ENCODE measurements at places on chromosomes 13 and 19. TPM values are rescaled to one million over a fixed set of nuclear protein-coding genes. Genes with fewer than 3 reads are reported as not detected.

GRCh38 chr19:4910594-4911281 lies 1.4 kb downstream of the UHRF1 start:
- H3K4me3 ChIP-seq = peak overlapping the region; percentile 57
- H3K27ac ChIP-seq = no peak overlapping the region
- DNase-seq = no peak
- H3K36me3 ChIP-seq = no peaks in the 10 kb centered on the region
- H3K27me3 ChIP-seq = peaks cover 5% of the 10 kb centered on the region
- H3K4me1 ChIP-seq = peaks cover 26% of the 10 kb centered on the region

Gene GIPC1
- total RNA-seq = 97.7 TPM

DNA sequence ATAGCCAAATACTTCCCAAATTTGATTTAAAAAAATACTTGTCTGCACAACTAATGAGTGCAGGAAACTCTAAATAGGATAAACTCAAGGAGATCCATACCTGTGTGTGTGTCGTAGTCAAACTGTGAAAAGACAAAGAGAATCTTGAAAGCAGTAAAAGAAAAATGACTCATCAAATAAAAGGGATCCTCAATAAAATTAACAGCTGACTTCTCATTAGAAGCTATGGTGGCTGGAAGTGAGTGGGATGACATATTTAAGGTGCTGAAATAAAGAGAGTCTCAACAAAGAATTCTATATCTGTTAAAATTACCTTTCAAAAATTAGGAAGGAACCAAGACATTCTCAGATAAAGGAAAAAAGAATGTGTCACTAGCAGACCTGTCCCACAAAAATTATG lies 13.7 kb downstream of the RNASEH2B start:
- H3K4me1 ChIP-seq = peaks cover under 1% of the 10 kb centered on the region
- no peaks in the 10 kb centered on the region for H3K36me3 ChIP-seq
- H3K27ac ChIP-seq = no peak overlapping the region
- no peak overlapping the region for H3K4me3 ChIP-seq

- DNase-seq = no peak
- H3K36me3 ChIP-seq = no peaks in the 10 kb centered on the region
- H3K27ac ChIP-seq = no peak overlapping the region
- H3K4me3 ChIP-seq = no peak overlapping the region
- no peaks in the 10 kb centered on the region for H3K27me3 ChIP-seq
These were observed 361.1 kb upstream of the SLITRK1 start for GRCh38 chr13:84243340-84243739.

DNA sequence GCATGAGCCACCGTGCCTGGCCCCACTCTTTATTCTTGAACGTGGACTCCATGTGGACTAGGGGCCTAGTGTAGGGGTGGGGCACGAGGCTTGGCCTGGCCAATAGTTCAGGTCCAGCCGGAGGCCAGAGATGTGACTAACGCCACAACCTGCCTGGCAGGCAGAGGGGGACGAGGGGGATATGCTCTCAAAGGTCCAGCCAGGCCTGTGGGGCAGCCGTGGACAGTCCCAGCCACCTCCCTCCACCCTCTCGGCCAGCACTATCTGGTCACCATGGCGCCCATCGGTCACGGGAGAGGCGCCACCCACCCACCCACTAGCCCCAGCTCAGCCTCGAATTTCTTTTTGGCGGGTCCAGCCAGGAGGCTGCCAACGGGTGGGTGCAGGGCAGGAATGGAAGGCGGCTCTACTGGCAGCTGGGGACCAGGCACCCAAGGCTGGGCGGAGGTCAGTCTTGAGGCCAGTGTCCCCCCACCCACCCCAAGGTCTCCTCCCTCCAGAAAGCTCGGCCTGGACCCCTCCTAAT lies 2.2 kb upstream of the CERS1 start:
- H3K36me3 ChIP-seq = peaks cover 32% of the 10 kb centered on the region
- H3K4me1 ChIP-seq = peaks cover 3% of the 10 kb centered on the region
- DNase-seq = no peak
- H3K27me3 ChIP-seq = peaks cover 24% of the 10 kb centered on the region
- no peak overlapping the region for H3K27ac ChIP-seq
- no peak overlapping the region for H3K4me3 ChIP-seq

Gene PPP1R12C
- total RNA-seq = 120 TPM

DNA sequence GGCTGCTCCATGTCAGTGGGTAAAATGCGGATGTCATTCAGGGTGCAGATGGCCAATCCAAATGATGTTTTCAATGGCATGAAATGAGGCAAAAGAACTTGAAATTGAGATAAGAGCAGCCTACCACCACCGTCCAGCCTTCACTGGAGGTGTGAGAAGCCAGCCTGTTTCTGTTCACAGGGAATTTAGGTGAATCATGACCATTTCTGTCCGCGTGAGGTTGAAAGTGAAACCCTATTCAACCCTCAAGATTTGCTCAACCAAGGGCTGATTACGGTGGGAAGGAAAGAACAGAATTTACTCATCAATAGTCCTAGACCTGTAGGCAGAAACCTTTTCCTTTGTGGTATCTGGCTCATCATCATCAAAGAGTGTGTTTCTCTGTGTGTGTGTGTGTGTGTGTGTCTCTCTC lies 370.7 kb downstream of the COG6 start:
- DNase-seq = no peak
- H3K4me1 ChIP-seq = no peaks in the 10 kb centered on the region
- H3K36me3 ChIP-seq = no peaks in the 10 kb centered on the region
- no peak overlapping the region for H3K27ac ChIP-seq

Gene KLK15
- total RNA-seq = not detected

Gene LAIR1
- 87.8 TPM for total RNA-seq

- H3K27me3 ChIP-seq = no peaks in the 10 kb centered on the region
- H3K4me3 ChIP-seq = no peak overlapping the region
- H3K36me3 ChIP-seq = no peaks in the 10 kb centered on the region
- no peak for DNase-seq
These were observed 14.0 kb downstream of the CEACAM16 start for GRCh38 chr19:44712864-44713515.

GRCh38 chr13:73467125-73467524 lies 408.3 kb downstream of the KLF5 start:
- no peak for DNase-seq
- no peak overlapping the region for H3K27ac ChIP-seq
- H3K4me1 ChIP-seq = no peaks in the 10 kb centered on the region
- H3K4me3 ChIP-seq = no peak overlapping the region
- H3K27me3 ChIP-seq = no peaks in the 10 kb centered on the region

DNA sequence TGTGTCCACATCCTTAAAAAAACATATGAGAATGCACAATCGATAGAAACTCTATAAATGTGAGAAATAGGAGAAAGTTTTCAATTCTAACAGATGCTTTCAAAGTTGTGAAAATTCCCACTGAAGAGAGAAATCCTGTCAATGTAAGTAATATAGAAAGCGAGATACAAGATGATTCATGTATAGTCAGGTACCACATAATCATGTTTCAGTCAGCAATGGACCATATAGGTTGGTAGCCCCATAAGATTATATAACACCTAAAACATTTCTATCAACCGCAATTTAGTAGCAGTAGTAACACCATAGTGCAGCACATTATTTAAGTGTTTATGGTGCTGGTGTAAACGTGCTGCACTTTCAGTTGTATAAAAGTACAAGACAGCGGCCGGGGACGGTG lies 18.5 kb downstream of the ZNF791 start:
- H3K27ac ChIP-seq = no peak overlapping the region
- no peaks in the 10 kb centered on the region for H3K27me3 ChIP-seq
- no peaks in the 10 kb centered on the region for H3K4me1 ChIP-seq
- no peak for DNase-seq
- H3K36me3 ChIP-seq = peaks cover 57% of the 10 kb centered on the region

- no peak for DNase-seq
- no peaks in the 10 kb centered on the region for H3K36me3 ChIP-seq
- no peaks in the 10 kb centered on the region for H3K27me3 ChIP-seq
- no peaks in the 10 kb centered on the region for H3K4me1 ChIP-seq
These were observed 1586.1 kb downstream of the OLFM4 start for GRCh38 chr13:54614726-54615125.

- H3K4me3 ChIP-seq = peak overlapping the region; percentile 84
- H3K36me3 ChIP-seq = no peaks in the 10 kb centered on the region
- peaks cover 23% of the 10 kb centered on the region for H3K4me1 ChIP-seq
- no peaks in the 10 kb centered on the region for H3K27me3 ChIP-seq
- peak overlapping the region; percentile 67 for H3K27ac ChIP-seq
These were observed 1.3 kb downstream of the HCST start for GRCh38 chr19:35903550-35904179.

Gene S1PR5
- 2.1 TPM for total RNA-seq

- H3K27me3 ChIP-seq = no peaks in the 10 kb centered on the region
- no peak overlapping the region for H3K27ac ChIP-seq
- no peak for DNase-seq
- H3K4me1 ChIP-seq = no peaks in the 10 kb centered on the region
- no peak overlapping the region for H3K4me3 ChIP-seq
- no peaks in the 10 kb centered on the region for H3K36me3 ChIP-seq
These were observed 26.4 kb upstream of the ADGRE2 start for GRCh38 chr19:14804765-14805164.

DNA sequence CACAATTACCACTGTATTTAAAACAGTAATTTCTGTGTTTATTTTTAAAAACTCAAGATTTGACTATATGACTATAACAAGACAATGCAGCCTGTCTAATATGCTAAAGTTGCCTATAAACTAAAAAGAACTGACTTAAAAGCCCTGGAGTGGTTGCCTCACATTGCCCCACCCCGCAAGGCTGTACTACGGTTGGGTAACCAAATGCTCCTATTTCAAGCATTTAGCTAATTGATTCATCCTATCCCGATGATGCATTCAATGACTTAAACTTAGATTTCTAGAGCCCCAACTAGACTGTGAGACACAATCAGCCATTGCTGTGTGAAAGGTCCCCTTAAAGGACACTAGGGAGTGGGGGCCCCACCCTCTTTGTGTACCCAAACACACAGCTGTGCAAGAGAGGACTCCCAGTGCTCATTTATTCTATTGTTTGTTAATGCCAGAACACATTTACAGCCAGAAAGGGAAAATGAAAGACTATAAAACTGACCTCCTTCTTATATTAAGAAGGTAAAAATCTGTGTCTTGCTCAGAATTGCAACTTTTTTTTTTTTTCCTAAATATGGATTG lies 66.9 kb downstream of the MIPEP start:
- no peaks in the 10 kb centered on the region for H3K27me3 ChIP-seq
- no peaks in the 10 kb centered on the region for H3K4me1 ChIP-seq
- no peaks in the 10 kb centered on the region for H3K36me3 ChIP-seq
- DNase-seq = no peak

Gene KASH5
- total RNA-seq = 2.2 TPM

DNA sequence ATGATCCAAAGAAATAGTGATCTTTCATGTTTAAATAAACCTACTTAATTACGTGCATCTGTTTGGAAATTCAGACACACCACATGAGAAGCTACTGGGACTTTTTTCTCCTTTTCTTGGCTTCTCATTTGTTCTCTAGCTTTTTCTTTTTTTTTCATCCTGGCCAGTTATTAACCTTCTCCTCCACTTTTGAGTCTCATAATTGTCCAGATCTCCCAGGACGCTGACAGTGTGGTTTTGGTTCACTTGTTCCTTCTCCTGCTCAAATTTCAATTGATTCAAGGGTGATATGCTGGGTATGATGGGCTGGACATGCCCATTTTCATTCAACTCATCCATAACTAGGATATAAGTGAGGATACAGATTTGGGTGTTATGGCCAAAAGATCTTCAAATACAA lies 152.3 kb downstream of the TM9SF2 start:
- no peak for DNase-seq
- no peaks in the 10 kb centered on the region for H3K36me3 ChIP-seq
- peaks cover 4% of the 10 kb centered on the region for H3K4me1 ChIP-seq
- H3K4me3 ChIP-seq = no peak overlapping the region

- H3K27me3 ChIP-seq = no peaks in the 10 kb centered on the region
- H3K4me3 ChIP-seq = no peak overlapping the region
- H3K36me3 ChIP-seq = no peaks in the 10 kb centered on the region
- DNase-seq = no peak
These were observed 431.7 kb downstream of the EFNB2 start for GRCh38 chr13:106103779-106104178.

- DNase-seq = no peak
- H3K4me3 ChIP-seq = no peak overlapping the region
- no peaks in the 10 kb centered on the region for H3K4me1 ChIP-seq
- H3K36me3 ChIP-seq = no peaks in the 10 kb centered on the region
- H3K27me3 ChIP-seq = no peaks in the 10 kb centered on the region
- no peak overlapping the region for H3K27ac ChIP-seq
These were observed 496.2 kb upstream of the KLHL1 start for GRCh38 chr13:70604448-70604847.

GRCh38 chr19:28686756-28687155 lies 526.2 kb downstream of the UQCRFS1 start:
- H3K4me1 ChIP-seq = no peaks in the 10 kb centered on the region
- no peaks in the 10 kb centered on the region for H3K27me3 ChIP-seq
- H3K36me3 ChIP-seq = no peaks in the 10 kb centered on the region
- no peak overlapping the region for H3K4me3 ChIP-seq

GRCh38 chr19:23525276-23525852 lies 130.1 kb upstream of the ZNF91 start:
- no peaks in the 10 kb centered on the region for H3K27me3 ChIP-seq
- H3K4me1 ChIP-seq = no peaks in the 10 kb centered on the region
- no peaks in the 10 kb centered on the region for H3K36me3 ChIP-seq
- H3K4me3 ChIP-seq = no peak overlapping the region
- H3K27ac ChIP-seq = no peak overlapping the region

Gene CNN1
- 27.3 TPM for total RNA-seq

GRCh38 chr19:48812094-48812929 lies 1.5 kb upstream of the BCAT2 start:
- H3K4me1 ChIP-seq = peaks cover 6% of the 10 kb centered on the region
- no peaks in the 10 kb centered on the region for H3K36me3 ChIP-seq
- no peaks in the 10 kb centered on the region for H3K27me3 ChIP-seq
- peak; percentile 96 for DNase-seq

Gene MEIOSIN
- total RNA-seq = not detected

DNA sequence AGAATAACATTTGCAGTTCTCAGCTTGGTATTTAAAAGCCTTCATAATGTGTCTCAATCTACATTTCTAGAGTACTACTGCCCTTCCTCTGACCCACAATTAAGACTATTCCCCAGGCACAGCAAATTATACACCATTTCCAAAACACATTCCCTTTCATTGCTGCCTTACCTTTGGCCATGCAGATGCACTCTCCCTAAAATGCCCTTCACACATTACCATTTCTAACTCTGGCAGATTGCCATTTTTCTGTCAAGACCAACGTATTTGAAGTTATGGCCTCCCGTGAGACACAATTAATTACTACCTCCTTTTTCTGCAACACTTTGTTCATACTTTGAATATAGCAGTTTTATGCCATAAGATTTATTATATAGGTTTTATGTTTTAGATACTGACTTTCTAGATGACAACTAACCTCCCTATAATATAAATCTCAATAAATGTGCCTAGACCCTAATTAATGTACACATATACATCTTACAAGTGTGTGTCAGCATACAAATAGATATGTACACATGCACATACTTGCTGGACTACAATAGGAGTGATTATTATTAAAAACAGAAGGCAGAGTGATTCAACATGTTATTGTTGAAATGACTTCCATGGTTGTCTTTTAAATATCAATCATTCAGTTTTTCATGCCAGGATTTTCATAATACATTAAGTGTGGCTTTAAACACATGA lies 2902.5 kb downstream of the PCDH9 start:
- no peaks in the 10 kb centered on the region for H3K27me3 ChIP-seq
- H3K27ac ChIP-seq = no peak overlapping the region
- no peak for DNase-seq
- H3K4me3 ChIP-seq = no peak overlapping the region

Gene MEF2B
- total RNA-seq = 1.4 TPM

GRCh38 chr13:95192998-95193397 lies 108.3 kb downstream of the ABCC4 start:
- no peak for DNase-seq
- peaks cover 9% of the 10 kb centered on the region for H3K36me3 ChIP-seq
- H3K27me3 ChIP-seq = no peaks in the 10 kb centered on the region
- peaks cover 6% of the 10 kb centered on the region for H3K4me1 ChIP-seq

Gene SYCN
- total RNA-seq = not detected

Data from upper lobe of right lung (tissue), 1 donor.